Urothelium cell line (cell line): ENCODE measurements at places on chromosomes 16 and 17.

DNA sequence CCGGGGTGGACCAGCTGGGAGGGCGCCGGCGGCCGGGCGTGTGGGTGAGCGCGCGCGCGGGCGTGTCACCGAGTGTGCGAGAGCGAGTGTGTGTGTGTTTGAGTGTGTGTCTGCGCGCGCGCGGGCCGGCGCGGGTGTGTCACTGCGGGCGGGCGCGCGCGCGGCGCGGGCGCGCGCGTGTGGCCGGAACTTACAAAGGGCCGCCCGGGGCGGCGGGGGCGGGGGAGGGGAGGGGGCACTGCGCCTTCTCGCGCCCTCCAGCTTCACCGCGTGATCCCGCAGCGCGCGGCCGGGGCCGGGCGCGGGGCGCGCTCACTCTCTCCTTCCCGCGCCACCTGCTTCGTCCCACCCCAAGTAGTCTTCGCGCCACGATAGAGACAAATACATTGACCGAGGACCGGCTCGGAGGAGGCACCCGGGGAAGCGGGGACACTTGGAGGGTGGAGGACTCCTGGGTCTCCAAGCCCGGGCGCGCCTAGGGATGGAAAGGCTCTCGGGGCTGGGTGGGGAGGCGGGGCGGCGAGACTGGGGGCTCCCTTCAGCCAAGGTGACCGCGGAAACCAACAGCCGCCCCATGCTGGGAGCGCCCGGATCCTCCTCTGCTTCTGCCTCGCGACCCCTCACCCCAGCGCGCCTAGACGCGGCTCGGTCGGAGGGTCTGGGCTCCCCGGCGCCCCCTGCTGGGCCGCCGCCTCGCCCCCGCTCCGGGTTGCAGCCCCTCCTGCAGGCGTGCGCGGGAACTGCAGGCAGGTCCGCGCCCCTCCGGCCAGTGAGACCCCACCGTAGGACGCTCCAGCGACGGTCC lies at the start of gene SRCIN1:
Gene SRCIN1 (minus strand): TSS at position 112 of the 805 bp plus-strand sequence. CDS start 247 bp downstream, outside the sequence.
- DNase-seq, result peak; percentile 91

DNA sequence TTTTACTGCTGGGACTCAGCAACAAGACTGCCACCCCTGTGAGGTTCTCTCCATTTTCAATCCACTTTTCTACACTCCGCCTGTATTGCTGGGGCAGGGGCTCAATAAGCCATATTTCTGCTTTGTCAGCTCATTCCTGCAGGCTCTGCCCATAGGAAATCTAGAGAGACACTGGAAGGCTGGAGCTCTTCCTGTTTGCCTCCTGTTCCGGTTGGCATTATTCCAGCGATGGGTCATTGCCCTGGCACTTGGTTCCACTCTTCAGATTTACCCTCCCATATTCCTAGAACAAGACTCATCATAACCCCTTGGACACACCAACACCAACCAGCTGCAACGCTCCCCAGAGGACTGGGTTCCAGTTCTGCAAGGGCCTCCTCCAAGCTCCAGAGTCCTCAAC lies 210.4 kb downstream of the CA10 start:
- peak; percentile 54 for DNase-seq

- peak; percentile 46 for DNase-seq
Observed at GRCh38 chr17:79923974-79924638, 84.9 kb upstream of the CBX4 start.

DNA sequence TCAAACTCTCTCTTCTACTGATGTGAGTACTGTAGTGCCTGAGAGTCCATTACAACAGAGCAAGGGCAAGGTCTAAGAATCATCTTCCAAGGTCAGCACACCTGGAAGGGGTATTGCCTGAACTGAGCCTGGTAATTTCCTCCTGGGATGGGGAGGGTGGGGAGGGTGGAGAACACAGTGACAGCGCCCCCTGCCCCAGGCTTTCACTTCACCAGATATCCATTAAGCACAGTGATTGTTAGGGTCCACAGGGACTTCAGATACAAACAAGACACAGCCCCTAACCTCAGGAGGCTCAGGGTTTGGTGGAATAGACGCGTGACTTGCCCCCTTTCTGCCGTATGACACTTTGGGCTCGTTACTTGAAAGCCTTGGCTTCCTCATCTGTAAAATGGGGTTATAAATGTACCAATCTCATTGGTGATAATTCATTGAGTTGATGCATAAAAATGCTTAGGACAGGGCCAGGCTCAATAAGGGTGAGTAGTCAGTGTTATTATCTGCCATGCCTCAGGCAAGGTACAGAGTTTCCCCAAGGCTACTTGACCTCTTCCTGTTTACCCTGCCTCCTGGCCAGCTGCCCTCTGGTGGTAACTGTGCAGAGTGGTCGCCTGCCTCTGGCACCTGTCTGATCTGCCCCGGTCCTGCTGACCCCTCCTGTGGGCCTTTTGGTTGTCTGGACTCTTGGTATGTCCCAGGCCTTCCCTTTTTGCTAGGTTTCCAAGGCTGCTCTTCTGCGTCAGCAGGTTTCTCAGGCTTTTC lies 13.1 kb upstream of the BRD7 start:
- no peak for DNase-seq

DNA sequence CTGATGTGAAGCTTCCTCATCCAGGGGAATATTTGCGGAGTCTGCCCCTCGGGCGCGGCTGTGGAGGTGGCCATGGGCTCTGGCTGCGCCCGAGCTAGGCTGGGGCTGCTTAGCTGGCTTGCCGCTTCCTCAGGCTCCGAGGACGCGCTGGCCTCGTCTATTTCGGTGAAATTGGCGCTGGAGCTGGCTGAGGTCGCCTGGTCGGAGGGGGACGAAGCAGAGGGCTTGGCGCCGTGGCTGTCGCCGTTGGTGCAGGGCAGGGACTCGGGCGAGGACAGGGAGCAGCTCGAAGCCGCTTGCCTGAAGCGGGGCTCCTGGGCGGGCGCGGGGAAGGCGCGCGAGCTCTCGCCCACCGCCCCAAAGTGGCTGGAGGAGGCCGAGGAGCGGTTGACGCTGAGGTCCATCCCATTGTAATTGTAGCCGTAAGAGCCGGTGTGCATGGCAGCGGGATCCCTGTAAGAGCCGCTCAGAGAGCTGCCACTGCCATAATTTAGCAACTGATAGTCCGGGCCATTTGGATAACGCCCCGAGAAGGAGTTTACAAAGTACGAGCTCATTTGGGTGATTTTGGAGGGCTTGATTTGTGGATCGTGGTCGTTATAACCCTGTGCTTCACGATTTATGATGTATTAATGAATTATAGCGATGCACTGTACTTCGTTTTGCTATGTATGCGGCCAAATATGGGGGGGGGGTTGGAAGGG lies at the start of gene HOXB5:
Gene HOXB5 (minus strand): TSS at position 654 of the 704 bp plus-strand sequence. CDS start 97 bp downstream, at position 557.
- DNase-seq, result no peak

- DNase-seq, result no peak
Observed at GRCh38 chr17:4676791-4677190, 27.1 kb downstream of the PELP1 start.

GRCh38 chr17:4555873-4556759 lies 932 bp upstream of the MYBBP1A start:
- no peak for DNase-seq

DNA sequence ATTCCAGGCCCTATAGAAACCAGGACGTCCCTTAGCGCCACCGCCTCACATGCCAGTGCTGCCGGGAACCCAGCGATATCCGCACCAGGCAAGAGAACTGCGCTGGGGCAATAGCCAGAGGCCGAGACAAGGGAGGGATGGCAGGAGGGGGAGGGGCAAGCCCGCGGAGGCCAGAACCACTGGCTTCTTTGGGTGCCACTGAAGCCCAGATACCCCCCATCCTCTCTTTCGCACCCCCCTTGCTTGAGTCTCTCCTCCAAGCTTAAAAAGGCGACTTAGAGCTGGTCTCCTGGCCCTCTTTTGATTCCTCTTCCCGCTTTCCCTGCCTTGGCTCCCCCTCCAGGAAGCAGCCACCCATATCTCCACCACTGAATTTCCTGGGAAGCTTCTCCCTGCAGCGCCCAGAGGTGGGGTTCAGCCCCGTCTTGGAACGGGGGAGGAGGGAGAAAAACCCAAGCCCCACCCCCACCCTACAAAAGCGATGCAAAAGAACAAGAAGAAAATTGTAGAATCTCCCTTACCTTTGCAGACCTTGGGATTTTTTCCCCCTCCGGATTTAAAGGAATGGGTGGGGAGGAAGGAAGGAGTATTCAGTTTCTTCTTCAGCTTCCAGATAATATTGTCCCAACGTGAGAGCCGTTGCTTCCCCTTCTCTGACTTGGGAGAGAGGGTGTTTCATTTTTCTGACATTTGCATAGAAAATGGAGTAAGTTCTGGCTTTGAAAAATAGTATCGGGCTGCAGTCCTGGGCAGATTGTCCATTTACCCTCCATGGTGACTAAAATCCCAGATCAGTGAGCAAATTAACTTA lies 622 bp downstream of the HOXB6 start:
- peak; percentile 79 for DNase-seq

DNA sequence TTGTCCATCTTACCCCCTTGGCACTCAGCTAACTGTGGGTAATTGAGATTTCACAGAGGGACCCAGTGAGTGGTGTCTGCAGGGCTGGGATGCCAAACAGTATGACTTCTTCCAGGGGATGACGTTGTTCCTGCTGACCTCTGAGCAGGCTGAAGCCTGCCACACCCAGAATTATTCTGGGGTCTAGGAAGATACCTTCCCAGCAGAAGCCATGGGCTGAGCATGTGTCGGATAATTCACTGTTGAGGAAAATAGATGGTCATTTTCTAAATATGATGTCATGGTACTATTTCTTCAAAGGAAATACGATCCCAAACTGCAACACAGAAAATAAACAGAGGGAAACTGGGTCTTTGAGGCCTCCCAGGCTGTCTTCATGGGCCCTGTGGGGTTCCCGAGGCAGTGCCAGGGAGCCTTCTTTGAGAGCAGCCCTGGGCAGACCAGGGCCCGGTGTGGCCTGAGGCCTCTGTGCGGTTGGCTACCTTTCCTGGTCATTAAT lies 17.4 kb downstream of the WNT9B start:
- DNase-seq, result no peak

- no peak for DNase-seq
Observed at GRCh38 chr16:67538666-67539101, 10.1 kb downstream of the RIPOR1 start.

- DNase-seq, result no peak
Observed at GRCh38 chr16:75794426-75794825, 68.1 kb upstream of the CPHXL start.

- no peak for DNase-seq
Observed at GRCh38 chr17:78038748-78039288, 80.3 kb downstream of the TNRC6C start.

DNA sequence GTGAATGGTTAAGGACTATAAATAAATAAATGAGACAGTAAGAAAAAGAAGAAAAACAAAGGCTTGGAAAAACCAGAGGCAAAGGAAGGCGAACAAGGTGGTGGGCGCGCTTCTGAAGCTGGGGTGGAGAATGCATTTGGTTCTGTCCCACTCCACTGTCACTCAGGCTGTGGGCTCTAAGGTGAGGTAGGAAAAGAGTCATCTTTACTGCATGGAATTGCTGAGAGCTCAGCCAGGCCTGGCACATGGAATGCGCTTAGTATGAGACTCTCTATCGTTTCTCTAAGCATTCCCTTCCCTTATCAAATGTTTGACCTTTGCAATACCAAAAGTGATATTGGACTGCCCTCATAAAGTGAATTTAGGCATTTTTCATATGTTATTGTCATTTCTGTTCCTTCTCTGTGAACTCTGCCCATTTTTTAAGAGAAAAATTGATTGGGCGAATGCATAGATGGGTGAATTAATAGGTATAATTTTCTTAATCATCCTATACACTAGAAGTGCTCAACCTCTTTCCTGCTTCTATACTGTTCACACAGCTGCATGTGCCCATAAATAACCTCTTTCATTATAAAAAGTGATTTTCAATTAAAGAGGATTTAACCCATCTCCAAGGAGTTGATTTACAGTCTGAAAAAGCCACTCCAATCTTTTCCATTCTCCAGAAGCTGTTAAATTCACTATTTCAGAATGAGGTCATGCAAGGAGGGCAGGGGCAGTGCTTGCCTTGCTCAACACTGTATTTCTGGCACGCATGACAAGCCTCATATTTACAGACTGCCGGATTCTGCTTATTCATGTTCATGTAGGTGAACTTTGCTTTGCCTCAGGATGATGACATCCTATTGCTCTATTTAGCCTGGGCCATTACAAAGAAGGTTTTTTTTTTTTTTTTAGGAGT lies 87.7 kb downstream of the MYH10 start:
- no peak for DNase-seq

- peak; percentile 70 for DNase-seq
Observed at GRCh38 chr16:87550495-87550961, 51.8 kb upstream of the JPH3 start.

DNA sequence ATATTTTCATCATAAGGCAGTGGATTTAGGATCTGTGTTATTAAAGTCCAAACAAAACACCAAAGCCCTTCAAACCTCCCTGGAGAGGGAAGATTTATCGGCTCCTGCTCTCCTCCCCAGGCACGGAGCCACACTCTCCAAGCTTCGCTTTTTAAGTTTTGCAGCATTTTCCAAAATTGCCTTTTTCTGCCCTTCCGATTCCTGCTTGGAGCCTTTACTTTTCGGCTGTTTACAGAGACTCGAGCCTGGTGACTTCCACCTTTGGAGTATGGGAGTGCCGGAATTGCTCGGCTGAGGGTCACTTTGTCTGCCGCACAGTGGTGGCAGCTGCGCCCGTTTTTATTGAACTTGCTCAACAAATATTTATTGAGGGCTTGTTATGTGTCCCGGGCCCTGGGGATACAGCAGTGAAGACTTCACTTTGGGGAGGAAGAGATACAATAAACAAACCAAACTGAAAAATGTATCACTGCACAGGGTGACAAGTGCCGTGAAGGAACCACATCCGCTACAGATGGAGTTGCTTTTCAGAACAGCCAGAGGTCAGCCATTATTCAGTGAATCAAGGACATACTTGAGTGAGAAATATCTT lies 185.5 kb downstream of the NTN1 start:
- DNase-seq, result no peak

DNA sequence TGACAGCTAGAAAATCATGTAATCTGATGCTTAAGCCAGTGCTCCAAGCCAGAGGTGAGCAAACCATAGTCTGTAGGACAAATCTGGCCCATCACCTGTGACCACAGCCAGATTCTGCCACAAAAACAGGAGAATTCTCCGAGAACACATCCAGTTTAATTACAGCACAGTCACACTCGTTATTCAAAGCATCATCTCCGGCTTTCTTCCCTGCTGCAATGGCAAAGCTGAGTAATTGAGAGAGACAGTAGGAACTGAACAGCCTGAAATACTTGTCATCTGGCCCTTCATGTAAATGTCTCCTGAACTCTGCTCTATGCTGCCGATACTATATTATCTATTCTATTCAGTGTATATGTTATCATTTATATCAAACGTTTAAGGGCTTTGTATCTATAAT lies 121.4 kb upstream of the FOXF1 start:
- no peak for DNase-seq

GRCh38 chr16:55151561-55152305 lies 172.3 kb upstream of the IRX6 start:
- no peak for DNase-seq

DNA sequence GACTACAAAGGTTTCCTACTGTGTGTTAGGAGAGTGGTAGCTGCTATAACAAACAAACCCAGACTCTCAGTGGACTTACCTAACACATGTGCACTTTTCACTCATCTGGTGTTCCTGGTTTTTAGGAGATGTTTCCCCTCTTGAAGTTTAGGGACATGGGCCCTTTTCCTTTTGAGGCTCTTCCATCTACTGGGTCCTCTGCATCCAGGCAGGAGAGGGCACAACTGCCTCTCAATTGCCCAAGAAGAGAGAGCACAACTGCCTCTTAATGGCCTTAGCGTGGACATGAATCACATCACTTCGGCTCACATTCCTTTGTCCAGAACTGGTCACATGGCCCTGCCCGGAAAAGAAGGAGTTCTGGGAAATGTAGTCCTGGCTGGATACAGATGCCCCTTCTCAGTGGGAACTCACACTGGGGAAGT lies 9.8 kb upstream of the TNRC6C start:
- peak; percentile 76 for DNase-seq
